ENCODE measurements at places on chromosomes 1 and 21. TPM values are rescaled to one million over a fixed set of nuclear protein-coding genes. Genes with fewer than 3 reads are reported as not detected.

- DNase-seq: no peak
These were observed 71.3 kb downstream of the HLX start for GRCh38 chr1:220950576-220950975.

DNA sequence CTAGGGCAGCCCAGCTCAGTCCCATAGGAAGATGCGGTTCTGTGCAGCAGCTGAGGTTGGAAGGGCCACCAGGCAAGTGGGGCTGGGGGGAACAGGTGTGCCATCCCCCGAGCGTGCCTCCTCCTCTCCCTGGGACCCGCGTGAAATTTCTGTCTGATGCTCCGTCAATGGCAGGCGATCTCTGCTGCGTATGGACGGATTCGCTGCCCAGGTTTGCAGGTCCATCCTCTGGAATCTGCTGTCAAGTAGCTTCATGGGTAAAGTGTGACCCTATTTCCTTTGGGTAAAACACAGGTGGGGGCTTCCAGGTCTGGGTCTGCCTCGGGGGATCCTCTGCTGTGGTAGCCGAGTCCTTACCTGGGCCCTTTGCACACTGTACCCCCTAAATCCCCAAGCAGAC lies 114.6 kb upstream of the ARHGEF16 start:
- no peak for DNase-seq

DNA sequence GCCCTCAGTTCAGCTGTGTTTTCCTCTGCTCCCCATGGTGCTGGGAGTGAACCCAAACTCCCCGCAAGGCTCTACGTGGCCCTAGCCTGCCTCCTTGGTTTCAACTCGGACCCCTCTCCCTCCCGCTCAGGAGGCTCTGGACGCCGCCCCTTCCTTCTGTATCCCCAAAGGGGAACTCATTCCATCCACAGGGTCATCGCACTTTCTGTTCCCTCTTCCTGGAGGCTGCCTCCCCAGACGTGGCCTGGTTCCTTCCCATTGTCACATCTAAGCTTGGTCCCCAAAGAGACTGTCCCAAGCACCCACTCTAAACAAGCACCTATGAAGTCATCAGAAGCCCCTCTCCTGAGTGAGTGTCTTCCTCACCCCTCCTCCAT lies 10.9 kb downstream of the KCNAB2 start:
- no peak for DNase-seq

DNA sequence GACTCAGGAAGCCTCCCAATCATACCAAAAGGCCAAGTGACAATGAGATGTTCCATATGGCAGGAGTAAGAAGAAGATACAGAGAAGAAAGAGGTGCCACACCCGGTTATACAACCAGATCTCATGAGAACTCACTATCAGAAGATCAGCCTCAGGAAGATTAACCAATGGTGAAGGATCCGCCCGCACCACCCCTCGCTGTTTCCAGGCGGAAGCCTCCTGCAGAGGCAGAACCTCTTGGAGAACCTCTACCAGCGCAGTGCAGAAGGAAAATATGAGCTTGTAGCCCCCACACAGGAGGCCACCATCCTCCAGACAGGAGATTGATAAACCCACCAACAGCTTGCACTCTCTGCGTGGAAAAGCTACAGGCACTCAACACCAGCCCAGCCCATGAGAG lies 245.1 kb downstream of the POTED start:
- no peak for DNase-seq

- DNase-seq: no peak
These were observed 14.4 kb upstream of the DEPDC1 start for GRCh38 chr1:68511254-68511653.

GRCh38 chr1:116123837-116124533 lies 12.8 kb downstream of the MAB21L3 start:
- no peak for DNase-seq

DNA sequence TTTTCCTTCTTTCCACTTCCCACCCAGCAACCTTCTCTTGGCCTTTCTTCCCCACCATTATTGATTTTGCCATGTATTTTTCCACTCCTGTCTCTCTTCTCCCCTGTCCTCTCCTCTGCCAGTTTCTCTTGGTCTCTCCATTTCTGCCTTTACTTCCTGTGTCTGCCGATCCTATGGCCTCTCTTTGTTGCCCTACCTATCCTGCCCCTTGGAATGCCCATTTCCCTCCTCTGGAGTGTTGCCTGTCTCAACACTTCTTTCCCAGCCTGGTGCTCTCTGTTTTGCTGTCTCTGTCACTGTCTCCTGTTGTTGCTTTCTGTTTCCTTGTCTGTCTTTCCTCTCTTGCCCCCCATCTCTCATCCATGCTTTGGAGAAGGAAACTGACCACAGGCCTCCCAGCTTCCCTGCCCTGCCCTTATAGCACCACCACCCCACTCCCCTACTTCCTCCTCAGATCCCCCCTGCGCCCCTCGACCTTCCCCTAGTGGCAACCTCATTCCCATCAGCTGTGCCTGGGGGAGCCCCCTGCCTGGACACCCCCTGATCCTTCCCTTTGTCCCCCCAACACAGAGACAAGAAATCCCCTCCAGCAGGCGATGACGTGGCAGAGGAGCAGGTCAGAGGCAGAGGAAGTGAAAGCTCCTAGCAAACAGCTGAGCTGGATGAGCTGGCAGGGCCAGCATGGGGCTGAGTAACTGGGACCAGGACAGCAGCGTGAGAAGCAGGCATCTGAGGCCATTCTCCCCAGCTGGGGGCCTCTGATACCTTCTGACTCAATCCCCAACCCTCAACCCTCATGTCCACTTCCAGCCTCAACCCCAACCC lies 6.6 kb upstream of the ETV3L start:
- no peak for DNase-seq

DNA sequence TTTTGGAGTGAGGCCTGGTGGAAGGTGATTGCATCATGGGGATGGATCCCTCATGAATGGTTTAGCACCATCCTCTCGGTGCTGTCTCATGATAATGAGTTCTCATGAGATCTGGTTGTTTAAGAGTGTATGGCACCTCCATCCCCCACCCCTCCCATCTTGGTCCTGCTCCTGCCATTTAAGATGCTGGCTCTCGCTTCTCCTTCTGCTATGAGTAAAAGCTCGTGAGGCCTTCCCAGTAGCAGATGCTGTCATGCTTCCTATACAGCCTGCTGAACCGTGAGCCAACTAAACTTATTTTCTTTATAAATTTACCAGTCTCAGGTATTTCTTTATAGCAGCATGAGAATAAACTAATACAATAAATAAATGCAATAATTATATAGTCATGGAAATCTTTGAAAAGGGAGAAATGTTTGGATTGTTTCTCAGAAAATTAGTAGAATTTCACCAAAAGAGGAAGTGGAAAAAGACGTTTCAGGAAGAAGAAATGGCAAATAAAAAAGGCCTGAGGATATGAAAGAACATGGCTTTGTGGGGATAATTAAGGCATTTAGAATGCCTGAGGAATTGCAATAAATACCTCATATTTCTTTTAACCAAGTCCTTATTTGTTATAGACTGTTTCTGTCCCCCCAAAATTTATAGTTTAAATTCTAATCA lies 451.2 kb upstream of the ADGRL4 start:
- DNase-seq: no peak

DNA sequence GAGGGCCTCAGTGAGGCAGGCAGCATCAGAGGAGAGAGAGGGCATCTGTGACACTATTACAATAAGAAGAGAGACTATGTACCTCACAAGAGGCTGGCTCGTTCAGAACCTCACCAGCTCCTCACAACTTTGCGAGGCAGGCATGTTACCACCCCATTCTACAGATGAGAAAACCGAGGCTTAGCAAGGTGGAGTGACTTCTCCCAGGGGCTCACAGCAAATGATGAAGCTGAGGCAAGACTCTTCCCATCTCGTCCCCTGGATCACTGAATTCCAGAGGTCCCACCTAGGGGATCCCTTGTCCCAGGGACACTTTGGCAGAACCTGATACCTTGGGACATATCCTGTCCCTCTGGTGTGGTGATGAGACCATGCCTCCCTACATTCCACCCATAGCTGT lies 64.4 kb downstream of the DISP3 start:
- no peak for DNase-seq

GRCh38 chr1:8011923-8012858 lies 13.9 kb downstream of the ERRFI1 start:
- no peak for DNase-seq

GRCh38 chr1:177116941-177117340 lies 47.6 kb downstream of the ASTN1 start:
- no peak for DNase-seq

- no peak for DNase-seq
These were observed 103.7 kb downstream of the ABCA4 start for GRCh38 chr1:94017155-94017829.

- DNase-seq: no peak
These were observed 19.6 kb downstream of the OLIG1 start for GRCh38 chr21:33089395-33090119.

DNA sequence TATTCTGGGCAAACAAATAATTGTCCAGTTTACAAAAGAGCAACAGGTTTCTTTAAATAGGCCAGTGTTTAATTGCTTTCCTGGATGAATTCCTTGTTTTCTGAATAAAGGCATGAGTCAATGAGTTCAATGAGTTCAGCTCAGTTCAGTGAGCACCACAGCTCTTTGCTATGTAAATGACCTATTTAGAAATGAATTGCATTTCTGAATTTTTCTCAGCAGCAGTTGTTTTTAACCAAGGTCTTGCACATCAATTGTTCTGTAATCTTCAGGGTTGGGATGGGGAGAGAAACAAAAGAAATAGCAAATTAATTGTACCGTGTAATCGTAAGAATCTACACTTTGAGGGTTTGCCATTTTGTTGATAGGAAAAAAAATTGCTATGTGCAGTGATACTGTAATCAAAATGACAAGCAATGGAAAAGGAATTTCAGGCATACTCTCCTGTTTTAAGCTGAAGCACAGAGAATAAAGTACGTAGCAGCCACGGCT lies 45.7 kb downstream of the MIS18A start:
- DNase-seq: no peak

GRCh38 chr1:56754708-56755479 lies 64.3 kb downstream of the FYB2 start:
- DNase-seq: no peak

- DNase-seq: no peak
These were observed 14.5 kb downstream of the NLRP3 start for GRCh38 chr1:247430434-247430833.

DNA sequence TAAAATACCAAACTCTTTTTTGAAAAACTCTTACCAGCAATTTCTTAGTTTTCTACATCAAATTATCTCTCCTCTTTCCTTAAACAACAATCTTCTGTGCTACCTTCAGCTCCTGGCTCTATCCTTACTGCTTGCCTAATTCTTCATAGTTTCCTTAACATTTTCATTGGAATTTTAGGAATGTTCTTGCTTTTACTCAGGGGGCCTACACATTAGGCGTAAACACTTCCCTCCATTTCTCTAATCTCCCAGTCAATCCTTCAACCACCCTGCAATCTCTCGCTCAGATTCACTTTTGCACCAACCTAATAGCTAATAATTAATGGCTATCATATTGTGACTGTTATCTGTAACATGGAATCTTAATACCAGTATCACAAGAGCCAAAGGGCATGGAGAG lies 50.1 kb downstream of the ADAMTS5 start:
- DNase-seq: no peak

DNA sequence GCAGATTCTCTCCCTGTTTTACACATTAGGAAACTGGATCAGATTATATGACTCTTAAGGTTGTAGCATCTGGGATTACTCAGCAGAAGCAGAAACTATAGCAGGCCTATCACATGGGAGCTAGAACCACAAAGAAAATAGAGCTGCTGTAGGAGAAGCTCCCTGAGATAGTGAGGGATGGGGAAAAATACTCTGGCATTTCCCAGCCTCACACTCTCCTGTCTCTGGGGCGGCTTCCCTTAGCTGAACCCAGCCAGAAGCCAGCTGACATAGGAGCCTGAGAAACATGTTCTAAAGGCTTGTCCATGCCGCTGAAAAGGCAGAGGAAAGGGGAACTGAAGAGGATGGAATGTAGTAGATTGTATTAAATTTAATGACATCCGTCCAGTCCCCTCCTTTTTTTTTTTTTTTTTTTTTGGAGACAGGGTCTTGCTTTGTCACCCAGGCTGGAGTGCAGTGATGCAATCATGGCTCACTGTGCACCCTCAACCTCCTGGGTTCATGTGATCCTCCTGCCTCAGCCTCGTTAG lies 76.8 kb upstream of the DNAJC6 start:
- DNase-seq: no peak

- DNase-seq: no peak
These were observed 316.9 kb upstream of the SGIP1 start for GRCh38 chr1:66217021-66217420.

DNA sequence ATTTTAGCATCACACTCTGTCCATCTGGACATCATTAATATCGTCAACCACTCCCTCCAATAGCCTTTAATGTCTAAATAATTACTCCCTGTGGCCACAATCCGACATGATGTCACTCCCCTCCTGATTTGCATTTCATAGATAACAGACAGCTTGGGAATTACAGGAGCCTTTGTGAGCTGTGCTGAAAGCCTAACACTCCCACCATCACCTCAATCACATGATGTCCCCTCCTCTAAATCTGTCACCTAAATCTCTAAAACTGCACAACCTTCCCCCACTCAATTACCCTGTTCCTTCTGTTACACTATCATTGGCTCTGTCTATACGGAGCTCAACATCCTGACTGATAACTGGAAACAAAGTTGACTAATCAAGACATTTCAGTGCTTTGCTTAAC lies 14.3 kb downstream of the NHLH2 start:
- no peak for DNase-seq

DNA sequence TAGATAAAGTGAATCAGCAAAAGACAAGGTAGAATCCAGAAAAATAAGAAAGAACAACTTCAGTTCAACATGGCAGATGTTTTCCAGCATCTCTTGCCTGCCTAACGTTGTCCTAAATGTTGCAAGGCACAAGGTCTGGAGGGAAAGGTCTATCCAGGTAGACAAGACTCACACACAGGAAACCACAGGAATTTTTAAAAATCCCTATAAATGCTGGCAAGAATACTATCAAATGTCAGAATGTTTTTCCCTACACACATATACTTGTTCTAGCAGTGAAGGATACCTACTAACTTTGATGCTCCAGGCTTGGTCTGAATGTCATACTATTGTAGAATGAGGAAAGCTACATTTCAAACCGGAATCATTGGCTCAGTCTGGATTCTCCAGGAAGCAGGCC lies 10.6 kb downstream of the GJA5 start:
- no peak for DNase-seq

DNA sequence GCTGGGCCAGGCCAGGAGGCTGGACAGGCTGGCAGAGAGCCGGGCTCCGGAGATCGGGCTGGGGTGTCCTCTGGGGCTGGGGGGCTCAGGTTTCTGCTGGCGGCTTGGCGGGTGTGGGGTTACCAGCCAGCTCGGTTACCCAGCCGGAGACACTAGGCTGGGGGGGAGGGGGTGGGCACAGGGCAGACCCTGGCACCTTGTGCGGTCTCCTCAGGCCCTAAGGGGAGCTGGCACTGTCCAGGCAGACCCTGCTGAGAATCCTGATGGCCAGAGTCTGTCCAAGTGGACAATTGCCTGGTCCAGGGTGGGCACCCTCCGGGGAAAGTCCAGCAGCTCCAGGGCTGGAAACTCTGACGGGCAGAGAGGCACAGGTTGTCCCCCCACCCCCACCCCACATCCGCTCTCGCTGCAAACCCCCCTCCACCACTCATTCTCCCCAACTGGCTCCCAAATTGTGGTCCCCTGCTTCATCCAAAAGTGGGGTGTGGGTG lies 6.7 kb downstream of the ZBTB7B start:
- no peak for DNase-seq

The DNAJC28 gene
- total RNA-seq: 0.79 TPM

The RHCE gene
- total RNA-seq: not detected

The RPE65 gene
- not detected for total RNA-seq

The NID1 gene
- total RNA-seq: 110 TPM

The LGR6 gene
- total RNA-seq: 0.35 TPM

The SLFNL1 gene
- total RNA-seq: 0.59 TPM

The TNNT2 gene
- total RNA-seq: not detected

The FCRL1 gene
- not detected for total RNA-seq

The EPHB2 gene
- 20.9 TPM for total RNA-seq

The DMBX1 gene
- not detected for total RNA-seq

The SPRR5 gene
- not detected for total RNA-seq

Data from ovary (tissue), 10 donors.